ENCODE measurements at places on chromosomes 16 and 17.

- DNase-seq = no peak
Observed at GRCh38 chr16:72979974-72980373, 68.0 kb downstream of the ZFHX3 start.

DNA sequence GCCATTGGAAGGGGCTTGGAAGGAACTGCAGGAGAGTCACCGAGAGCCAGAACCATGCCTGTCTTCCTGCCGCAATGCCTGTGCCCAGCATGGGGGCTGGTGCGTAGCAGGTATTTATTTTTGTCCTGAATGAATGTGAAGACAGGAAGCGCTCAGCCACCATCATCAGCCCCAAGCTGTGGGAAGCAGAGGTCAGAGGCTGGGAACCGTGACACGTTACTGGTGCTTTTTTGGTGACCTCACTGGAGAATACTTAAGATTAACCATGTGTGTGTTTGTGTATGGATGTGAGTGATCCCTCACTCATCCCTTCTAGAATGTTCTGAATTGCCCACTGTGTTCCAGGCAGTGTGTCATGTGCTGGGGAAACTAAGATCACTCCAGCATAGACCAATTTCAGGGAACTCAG is 343.8 kb downstream of the SNX29 start:
- DNase-seq = peak; percentile 64

GRCh38 chr17:16887523-16888095 is 84.3 kb downstream of the TNFRSF13B start:
- no peak for DNase-seq

DNA sequence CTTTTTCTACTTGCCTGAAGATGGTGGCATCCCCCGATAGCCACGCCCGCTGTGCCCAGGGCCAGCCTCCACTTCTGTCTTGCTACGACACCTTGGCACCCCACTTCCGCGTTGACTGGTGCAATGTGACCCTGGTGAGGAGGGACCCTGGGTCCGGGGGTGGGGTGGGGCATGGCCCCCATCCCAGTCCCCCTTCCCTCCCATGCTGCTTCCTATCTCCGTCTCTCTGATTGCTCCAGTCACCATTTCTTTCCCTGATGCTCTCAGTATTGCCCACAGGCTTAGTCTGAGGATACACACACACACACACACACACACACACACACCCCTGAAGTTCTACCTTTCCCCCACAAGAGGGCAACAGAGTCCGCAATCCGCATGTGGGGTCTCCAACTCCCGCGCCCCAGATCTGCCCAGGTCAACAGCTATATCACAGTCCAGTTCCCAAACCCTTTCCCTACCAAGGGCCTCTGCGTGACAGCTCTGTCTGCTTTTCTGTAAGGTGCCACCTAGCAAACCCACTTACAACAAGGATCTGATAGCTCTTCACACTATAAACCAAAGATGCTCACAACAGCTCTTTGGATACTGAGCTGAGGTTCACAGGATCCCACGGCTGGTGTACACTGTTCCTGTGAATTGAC is 3.4 kb downstream of the SGCA start:
- DNase-seq = peak; percentile 84

- peak; percentile 50 for DNase-seq
Observed at GRCh38 chr17:32757963-32758362, 119.0 kb downstream of the MYO1D start.
